ENCODE measurements at places on chromosomes 11 and 22. TPM values are rescaled to one million over a fixed set of nuclear protein-coding genes. Genes with fewer than 3 reads are reported as not detected.

GRCh38 chr22:39216143-39216490 lies 28.7 kb downstream of the PDGFB start:
- no peak for DNase-seq

- DNase-seq, result no peak
Observed at GRCh38 chr11:120271672-120272071, 31.7 kb downstream of the POU2F3 start.

OR8D1 gene
- polyA plus RNA-seq, result not detected

TNNI2 gene
- 3,747 TPM for polyA plus RNA-seq

CHST1 gene
- polyA plus RNA-seq, result 24.0 TPM

Measured in hindlimb muscle (tissue), 1 donor.